Stimulated activated CD4-positive, alpha-beta T cell treated with anti-CD3 and anti-CD28 coated beads, TNF-alpha, amount 100 ng/mL, for 24 hours (primary cell): ENCODE measurements at places on chromosomes 4 and X.

- DNase-seq, result no peak
Observed at GRCh38 chr4:8847331-8847730, 24.3 kb downstream of the HMX1 start.

DNA sequence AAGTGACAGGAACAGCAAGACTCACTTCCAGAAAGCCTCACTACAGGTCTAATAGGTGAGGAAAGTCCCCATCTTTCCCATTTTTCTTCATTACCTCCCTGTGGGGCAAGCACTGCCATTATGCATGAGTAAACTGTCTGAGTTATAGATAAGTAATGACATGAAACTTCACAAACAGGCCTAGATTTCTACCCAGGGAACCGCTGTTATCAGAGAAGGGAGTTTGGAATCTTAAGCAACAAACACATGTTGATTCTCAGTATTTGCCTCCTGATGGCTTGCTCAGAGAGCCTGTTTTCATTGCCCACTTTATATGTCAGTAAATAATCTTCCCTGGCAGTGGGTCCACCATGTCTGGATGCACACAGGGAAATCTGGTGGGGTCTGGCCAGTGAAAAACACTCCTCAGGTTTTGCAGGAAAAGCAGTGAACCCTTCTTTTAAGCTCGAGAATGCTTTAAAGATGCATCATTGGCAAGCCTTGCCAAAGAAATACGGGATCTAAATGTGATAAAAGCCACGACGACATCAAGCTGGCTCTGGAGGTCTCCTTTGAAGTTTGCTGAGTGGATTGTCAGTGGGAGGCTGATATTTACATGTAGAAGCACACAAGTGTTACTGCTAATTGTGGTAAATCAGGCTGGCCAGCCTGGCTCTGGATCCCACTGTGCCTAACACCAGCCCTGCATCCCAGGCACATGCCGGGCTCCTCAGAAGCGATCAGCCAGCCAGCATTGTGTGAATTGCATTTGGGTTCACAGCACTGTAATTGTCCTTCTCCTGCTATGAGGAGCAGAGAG, 25.2 kb downstream of the PDGFRA start:
- no peak for DNase-seq

DNA sequence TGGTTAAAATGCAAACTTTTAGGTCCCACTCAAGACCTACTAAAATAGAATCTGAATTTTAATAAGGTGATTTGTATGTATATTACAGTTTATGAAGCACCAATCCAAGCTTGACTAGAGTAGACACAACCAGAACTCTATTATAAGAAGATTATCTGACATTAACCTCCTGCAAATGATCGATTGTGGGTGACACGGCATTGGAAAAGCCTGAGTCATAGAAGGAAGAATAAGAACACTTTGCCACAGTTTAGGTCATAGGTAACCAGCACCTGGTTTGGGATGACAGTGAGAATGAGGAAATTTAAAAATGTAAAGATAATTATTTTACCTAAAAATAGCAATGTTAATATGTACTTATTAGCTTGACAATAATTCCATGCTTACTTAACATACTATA, 15.2 kb downstream of the PDGFC start:
- DNase-seq, result no peak

- no peak for DNase-seq
Observed at GRCh38 chrX:20212486-20213089, 54.1 kb downstream of the RPS6KA3 start.

- DNase-seq, result no peak
Observed at GRCh38 chr4:145420595-145421214, 60.9 kb upstream of the SMAD1 start.

DNA sequence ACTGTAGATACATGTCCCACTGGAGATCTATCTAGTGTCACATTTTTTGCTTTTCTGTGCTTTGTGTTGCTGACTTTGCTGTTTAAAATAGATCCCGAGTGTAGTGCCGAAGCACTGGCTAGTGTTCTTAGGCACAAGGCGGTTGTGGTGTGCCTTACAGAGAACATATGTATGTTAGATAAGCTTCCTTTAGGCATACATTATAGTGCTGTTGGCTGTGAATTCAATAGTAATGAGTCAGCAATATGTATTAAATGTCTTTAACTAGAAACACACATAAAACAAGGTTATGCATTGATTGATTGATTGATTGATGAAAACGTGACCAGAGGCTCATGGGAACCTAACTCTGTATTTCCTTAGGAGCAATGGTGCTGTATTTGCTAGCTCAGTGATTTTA, 56.2 kb downstream of the COX7B2 start:
- DNase-seq, result no peak

DNA sequence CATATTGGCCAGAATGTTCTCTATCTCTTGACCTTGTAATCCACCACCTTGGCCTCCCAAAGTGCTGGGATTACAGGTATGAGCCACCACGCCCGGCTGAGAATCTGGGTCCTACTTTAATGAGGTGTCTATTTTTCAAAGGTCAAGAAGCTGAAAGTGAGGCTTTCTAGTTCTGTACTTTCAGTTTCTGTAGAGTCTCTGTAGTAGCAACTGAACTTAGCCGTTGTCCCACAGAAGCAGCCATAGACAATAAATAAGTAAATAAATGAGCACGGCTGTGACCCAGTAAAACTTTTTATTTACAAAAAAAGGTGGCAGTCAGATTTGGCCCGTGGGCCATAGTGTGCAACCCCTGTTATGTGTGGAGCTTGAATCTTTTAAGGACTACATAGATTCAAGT, 92.0 kb downstream of the FNIP2 start:
- DNase-seq, result no peak

DNA sequence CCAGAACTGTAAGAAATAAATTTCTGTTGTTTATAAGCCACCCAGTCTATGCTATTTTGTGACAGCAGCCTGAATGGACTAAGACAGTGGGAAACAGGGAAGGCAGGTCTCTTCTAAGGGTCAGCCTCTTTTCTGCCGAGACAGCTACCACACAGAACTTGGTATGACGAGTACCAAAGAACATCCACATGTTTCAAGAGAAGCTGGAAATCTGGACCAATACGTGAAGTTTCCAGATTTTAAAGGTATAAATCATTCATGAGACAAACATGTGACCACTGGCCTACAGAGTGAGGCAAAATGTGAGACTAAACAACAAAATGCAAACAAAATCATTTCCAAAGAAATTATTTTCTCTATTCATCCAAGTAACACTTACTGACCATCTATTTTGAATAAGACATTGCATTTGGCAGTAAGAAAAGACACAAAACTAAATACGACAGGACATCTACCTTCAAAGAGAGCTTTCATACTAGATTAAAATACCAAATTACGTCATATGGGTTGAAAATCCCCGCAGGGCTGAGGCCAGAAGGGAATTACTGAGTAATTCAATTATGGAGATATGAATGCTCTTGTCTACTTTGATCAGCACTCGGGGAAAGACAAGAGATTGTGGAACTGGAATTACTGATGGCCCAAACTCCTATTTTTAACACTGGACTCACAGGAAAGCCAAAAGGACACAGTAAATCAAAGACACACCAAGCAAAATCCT, 7.2 kb downstream of the SCARB2 start:
- DNase-seq, result no peak

DNA sequence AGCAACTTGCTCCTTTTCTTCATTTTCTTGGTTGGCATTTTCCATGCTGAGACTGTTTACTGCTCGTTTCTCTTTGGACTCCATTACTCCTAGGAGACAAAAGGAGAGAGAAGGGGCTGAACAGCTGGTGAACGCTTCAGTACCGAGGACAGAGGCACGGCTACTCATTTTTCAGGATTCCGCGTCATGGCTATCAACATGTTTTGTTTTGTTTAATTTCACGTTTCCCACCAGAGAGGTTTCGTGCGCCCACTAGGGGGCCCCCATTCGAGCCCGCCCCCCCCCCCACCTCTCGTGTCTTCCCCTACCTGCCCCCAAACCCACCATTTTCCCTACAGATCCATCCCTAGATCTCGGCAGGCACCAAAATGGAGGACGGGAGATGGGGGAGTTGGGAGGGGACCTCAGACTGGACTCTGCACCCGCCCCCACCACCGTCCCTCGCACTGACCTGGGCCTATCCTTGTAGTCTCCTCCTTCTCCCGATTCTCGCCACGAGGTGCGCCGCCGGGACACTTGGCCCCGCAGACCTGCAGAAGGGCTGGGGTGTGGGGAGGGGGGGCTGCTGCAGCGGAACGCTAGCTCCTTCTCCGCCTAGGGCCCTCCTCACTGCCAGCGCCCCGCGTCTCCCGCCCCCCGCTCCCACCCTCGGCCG, 653 bp downstream of the BEX1 start:
- DNase-seq, result no peak

GRCh38 chr4:749698-750666, 44.4 kb downstream of the PCGF3 start:
- no peak for DNase-seq

- DNase-seq, result no peak
Observed at GRCh38 chr4:141350122-141350905, 129.6 kb downstream of the ZNF330 start.

DNA sequence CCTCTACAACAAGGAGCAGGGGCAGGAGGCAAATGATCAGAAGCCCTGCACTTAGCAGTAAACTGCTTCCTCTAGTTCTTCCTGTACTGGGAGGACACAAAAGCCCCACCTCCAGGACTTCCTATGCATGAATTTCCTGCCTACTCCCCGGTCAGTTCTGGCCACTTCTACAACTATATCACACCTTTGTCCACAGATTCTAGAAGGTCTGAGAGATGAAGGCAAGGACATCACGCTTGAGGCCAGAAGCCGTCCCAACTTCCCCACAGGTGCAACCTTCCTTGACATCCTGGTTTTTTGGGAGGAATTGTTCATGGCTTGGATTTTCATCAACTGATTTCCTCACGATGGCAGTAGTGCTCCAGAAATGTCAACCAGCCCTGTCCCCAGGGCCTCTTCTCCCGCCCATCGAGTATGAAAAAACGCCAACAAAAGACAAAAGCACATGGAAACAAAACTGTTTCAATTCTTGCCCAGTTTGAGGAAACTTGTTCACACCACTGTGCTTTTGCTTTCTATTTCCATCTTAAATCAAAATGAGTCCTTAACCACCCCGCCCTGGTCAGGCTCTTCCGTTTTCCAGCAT, 206.5 kb upstream of the STK26 start:
- DNase-seq, result peak; percentile 44

GRCh38 chr4:176437756-176438155, 118.0 kb downstream of the SPCS3 start:
- no peak for DNase-seq

DNA sequence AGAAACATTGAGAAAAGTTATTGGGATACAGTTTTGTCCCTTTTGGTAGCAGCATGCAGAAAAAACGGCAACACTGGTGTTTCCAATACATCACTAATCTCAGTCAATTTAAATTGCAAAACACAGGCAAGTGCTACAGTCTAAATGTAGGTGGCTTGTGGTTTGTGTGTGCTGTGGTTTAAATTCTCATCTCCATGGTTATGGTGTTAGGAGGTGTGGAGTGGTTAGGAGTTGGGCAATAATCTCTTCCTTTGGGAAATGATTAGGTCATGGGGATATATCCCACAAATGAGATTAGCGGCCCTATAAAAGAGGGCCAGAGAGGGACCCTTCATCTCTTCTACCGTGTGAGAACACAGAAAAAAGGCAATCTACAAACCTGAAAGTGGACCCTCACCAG, 1344.3 kb downstream of the ADGRL3 start:
- DNase-seq, result no peak

DNA sequence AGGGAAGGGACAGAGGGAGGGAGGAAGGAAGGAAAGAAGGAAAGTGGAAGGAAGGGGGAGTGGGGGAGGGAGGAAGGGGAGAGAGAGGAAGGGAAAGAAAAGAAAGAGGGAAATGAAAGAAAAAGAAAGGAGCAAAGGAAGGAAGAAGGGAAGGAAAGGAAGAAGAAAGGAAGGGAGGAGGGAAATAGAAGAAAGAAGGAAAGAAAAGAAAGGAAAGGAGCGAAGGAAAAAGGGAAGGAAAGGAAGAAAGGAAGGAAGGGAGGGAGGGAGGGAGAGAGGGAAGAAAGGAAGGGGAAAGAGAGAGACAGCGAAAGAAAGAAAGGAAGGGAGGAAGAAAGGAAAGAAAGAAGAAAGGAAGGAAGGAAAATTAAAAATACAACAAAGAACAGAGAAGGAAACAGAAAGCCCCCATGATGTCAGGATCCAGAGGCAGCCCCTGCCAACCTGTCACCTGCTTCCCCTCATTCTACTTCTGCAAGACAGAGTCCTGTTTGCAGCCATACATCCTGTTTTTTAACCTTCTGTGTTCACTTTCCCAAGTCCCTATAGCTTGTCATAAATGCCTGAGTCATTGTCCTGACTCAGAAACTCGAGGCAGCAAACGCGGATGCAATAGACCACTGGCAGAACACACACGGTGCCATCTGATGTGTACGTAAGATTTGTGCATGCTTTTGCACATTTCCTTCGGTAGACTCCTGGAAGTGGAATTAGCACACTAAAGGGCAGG, 77.0 kb upstream of the C4orf50 start:
- DNase-seq, result no peak

DNA sequence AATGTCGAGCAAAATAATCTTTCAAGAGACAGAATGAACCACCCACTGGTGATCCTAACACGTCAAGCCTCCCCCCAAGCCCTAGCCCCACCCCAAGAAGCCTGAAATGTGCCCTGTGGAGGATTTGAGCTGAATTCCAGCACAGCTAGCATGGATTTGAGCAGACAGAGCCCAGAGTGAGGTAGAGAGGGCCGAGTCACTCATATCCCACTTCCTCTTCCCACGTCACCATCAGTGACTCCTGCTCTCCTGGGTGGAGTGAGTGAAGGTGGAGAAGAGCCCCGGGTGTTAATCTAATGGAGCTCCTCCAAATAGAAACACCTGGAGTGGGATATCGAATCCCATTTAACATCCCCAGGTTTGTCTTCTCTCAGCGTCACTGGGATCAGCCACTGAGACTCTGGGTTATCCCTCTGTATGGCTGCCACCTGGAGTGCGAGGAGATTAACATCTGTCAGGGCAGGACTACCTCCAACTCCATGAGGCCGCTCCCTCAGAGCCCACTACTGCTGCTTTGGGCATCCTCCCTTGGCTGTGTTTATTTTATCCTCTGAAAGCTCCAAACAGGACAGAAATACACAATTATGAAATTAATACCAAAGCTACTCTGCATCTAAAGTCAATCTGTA, 136.6 kb downstream of the NWD2 start:
- no peak for DNase-seq

DNA sequence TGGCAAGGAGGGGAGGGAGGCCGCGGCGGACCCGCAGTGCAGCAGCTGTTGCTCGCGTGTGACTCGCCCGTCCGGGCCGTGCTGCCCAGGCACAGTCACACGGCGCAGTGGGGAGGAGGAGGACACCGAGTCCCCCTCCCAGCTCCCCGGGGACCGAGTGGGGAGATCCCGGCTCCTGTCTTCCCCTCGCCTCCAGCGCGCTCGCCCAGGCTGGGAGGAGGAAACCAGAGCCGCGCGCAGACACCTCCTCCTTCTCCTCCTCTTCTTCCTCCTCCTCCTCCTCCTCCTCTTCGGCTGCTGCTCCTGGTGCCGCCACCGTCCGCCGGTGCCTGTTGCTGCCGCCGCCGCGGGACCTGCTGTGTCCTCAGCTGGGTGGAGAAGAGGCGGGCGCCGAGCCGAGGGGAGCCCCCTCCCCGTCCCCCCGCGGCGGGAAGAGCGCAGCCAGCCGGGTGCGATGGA, at the start of gene TBC1D1:
TSS of gene TBC1D1 (plus strand) at position 284 of the 459 bp plus-strand sequence. CDS start 11,012 bp downstream, outside the sequence.
- DNase-seq, result peak; percentile 42

GRCh38 chr4:185335579-185335978, 60.1 kb downstream of the LRP2BP start:
- no peak for DNase-seq
